Mammary epithelial cell (primary cell): ENCODE measurements at places on chromosomes 1 and 21. TPM values are rescaled to one million over a fixed set of nuclear protein-coding genes. Genes with fewer than 3 reads are reported as not detected.

GADD45A gene
- 371 and 676 TPM in 2 replicates for total RNA-seq

KLHDC8A gene
- total RNA-seq = not detected

NBPF4 gene
- not detected in 2 replicates for total RNA-seq

TEDDM1 gene
- total RNA-seq = not detected in 2 replicates

DPT gene
- not detected for total RNA-seq

LCK gene
- total RNA-seq = 0.42 TPM in 1 of 2 replicates, not detected in the other
